ENCODE measurements at places on chromosomes 7 and 10.

DNA sequence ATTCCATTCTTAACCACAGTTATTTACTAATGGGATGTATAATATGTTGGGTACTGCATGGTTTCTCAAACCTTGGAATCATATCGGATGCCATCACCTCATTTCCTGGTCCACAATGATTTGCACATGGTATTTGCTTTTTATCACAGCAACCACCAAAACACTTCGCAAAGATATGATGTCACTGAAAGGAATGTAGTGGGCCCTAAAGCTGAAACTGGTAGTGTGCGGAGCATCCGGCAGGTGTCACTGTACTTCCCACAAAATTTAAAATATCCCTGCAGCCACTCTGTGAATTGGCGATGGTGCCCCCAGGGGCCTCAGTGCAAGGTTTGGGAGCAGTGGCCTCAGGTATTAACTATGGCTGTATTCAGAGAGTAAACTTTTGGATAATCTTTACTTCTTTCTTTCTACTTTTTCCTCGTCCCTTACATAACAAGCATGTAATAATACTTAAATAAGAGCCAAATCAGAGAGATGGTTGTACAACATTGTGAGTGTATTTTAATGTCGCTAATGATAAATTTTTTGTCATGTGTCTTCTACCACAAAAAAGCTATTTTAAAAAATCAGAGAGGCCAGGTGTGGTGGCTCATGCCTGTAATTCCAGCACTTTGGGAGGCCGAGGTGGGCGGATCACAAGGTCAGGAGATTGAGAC, 66.2 kb downstream of the FAM241B start:
- peak; percentile 91 for DNase-seq

DNA sequence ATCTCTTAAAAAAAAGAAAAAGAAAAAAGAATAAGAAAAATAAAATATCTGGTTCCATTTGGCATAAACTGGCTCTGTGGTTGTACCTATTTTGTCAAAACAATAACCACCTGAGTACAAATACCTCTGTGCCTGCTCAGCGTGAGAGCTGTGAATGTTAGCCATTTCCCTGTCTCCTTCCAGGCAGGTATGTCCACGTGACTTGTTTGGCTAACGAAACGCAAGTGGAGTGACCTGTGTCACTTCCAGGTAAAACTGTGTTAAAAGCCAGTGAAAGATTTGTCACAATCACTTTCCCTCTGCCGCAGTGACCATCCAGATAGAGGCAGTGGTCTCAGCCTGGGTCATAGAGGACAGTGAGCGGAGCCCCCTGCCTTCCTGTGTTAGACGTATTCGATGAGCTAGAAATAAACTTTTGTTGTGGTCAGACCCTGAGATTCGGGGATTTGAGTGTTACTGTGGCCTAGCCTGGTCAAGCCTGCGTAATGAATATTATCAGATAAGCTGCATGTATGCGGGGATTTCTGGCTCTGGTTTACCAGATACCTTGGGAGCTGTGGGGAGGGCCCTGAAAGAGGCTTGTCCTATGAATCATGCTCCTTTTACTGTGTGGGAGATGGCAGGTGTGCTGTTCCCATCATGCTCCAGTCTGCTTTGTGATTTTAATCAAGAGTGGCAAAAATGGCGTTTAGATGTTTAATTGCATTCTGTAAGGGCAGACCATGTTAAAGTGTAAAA, 3.8 kb downstream of the PTER start:
- no peak for DNase-seq

DNA sequence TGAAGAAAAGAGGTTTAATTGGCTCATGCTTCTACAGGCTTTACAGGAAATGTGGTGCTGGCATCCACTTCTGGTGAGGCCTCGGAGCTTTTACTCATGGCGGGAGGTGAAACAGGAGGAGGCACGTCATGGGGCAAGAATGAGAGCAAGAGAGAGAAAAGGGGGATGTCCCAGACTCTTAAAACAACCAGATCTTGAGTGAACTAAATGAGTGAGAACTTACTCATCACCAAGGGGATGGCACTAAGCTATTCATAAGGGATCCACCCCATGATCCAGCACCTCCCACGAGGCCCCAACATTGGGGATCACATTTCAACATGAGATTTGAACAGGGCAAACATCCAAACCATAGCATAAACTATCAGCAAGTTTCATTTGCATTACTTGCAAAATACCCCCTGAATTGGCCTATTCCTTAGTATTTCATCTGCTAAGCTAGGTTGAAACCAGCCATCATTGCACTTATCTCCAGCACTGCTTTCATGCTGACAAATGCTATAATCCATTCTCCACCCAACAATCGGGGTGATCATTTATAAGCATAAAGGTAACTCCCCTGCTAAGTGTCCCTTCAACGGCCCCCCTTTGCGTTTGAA, 179.0 kb downstream of the NOC3L start:
- DNase-seq, result peak; percentile 90

DNA sequence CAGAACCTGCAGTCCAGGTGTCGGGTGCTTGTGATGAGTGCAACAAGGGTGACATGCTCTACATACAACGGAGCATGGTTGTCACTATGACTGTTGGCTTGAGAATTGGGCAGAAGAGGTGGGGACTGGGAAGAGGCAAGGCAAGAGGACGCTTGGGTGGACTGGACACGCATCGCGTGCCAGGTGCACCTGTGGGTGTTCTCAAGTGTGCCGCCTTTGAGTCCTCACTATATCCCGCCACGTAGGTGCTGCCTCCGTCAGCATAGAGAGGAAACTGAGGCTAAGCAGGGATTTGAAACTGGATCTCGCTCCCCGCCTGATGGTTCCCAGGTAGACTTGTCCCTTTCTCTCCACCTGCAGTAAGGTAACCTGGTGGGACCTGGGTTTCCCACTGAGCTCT, 27.2 kb downstream of the CDH23 start:
- no peak for DNase-seq

- DNase-seq, result no peak
These were observed 14.2 kb upstream of the MTPN start for GRCh38 chr7:135991322-135991721.

DNA sequence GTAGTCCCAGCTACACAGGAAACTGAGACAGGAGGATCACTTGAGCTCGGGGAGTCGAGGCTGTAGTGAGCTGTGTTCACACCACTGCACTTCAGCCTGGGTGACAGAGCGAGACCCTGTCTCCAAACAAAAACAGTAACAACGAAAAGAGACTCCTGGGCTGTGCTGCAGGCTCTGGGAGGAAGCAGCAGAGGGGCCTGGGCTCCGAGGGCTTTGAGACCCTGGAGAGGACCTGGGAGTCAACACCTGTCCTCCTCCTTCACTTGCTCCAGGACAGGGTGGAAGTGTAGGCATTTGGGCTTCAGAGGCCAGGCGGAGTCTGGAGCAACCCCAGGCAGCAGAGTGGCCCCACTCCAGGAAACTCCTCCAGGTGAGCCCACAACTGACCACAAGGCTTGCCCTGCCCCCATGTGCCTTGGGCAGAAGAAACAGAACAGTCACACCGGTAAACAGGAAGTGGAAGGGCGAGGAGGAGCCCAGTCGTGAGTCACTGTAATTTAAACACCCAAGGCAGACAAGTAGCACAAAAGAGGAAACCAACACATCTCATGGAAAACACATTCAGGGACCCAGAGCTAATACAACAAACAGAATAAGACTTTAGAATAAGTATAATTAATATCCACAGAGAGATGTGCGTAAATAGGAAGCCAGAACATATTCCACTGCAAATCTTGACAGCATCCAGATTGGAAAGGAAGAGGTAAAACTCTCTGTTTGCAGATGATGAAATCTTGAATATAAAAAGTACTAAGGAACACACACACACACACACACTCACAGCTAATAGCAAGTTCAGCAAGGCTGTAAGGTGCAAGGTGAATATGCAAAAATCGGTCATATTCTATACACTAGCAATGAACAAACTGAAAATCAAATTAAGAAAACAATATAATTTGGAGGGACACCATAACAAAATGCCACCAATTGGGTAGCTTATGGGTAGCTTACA, 20.5 kb upstream of the RASGEF1A start:
- DNase-seq, result no peak

GRCh38 chr10:91689731-91690168, 56.9 kb upstream of the PPP1R3C start:
- peak; percentile 10 for DNase-seq

DNA sequence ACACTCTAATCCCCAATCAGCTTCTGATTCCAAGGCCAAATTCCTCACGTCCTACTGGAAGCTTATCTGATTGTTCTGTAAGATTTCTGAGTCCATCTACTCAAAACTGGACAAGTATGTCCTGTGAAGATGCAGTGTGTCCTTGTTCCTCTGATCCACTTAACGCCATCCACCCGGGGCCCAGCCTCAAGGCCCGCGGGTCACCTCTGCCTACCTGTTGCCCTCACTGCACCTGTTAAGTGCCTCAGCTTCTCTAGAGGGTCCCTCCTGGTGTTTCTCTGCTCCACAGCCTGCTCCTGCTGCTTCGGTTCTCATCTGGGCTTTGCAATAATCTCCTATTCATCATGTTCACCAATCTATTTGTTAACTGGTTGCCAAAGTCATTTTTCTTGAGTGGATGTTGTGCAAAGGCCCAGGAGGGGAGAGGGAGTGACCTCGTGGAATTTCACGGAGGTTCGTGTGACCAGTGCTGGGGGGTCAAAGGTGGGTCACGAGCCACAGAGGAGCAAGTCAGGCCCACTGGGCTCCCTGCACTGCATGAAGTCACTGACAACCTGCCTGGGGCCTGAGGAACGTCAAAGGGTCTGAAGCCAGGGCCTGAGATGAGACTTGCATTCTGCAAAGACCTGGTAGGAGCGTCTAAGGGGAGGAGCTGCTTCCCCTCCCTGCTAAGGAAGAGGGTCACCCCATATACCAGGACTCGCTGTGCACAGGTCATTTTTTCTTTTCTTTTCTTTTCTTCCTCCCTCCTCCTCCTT, 338.1 kb downstream of the WDR37 start:
- no peak for DNase-seq

GRCh38 chr7:146115851-146116520, 615 bp upstream of the CNTNAP2 start:
- no peak for DNase-seq

GRCh38 chr7:43118313-43118712, 5.9 kb downstream of the HECW1 start:
- DNase-seq, result no peak

DNA sequence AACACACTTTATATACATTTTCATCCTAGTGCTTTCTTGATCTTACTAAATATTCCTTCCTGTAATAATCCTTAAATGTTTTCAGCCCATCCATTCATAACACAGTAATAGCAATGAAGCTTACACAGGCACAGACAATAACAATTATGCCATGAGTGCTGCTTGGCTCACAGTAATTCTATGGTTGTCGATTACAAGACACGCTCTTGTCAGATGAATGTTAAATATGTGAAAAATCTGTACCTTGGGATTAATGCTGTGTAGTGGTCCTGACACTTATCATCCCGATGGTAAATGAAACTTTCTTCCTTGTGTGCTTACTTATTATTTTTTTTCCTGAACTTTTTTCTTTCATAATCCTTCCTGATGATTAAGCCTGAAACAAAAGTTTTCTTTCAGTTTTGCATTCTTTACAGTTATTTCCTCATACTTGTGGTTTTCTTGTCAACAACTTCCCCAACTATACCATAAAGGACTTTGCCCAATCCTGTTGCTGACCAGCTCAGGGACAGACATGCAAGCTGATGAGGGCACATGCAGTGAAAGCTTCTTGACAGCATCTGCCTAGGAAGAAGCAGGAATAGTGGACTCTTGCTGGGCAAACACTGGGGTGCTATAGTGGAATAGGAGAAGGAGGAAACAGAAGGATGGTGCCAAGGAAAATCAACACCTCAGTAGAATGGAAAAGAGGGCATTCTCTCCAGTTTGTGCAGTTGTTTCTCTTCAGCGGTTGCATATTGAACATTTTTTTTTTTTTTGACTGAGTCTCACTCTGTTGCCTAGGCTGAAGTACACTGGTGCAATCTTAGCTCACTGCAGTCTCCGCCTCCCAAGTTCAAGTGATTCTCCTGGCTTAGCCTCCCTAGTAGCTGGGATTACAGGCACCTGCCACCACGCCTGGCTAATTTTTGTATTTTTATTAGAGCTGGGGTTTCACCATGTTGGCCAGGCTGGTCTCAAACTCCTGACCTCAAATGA, 6.7 kb upstream of the MGAM2 start:
- DNase-seq, result no peak

DNA sequence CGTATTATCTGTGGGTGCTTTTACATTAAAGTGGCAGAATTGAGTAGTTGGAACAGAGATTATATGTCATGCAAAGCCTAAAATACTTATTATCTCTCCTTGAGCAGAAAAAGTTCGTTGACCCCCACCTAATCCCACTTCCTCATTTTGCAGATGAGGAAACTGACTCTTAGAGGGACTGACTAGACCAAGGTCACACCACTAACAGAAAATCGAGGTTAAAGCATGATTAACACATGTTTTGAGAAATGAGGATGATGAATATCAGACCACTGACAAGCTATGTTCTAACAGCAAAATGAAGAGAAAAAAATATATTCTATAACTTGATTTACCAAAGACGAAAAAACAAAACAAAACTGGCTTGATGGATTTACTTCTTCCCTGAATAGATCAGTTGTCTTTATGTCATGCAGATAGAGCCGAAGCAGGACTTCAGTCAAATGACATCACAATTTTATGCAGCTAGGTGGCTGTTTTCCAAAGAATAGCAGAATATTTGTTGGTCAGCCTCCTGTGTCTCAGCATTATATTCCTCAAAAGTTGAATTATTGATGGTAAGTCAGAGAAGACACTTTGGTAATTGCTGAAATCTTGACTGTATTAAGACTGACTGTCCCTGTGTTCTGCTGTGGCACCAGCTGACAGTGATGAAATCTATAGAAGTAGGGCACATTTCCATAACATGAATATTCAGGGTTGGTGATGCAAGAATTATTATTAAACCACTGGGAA, 24.2 kb upstream of the SMIM30 start:
- no peak for DNase-seq

DNA sequence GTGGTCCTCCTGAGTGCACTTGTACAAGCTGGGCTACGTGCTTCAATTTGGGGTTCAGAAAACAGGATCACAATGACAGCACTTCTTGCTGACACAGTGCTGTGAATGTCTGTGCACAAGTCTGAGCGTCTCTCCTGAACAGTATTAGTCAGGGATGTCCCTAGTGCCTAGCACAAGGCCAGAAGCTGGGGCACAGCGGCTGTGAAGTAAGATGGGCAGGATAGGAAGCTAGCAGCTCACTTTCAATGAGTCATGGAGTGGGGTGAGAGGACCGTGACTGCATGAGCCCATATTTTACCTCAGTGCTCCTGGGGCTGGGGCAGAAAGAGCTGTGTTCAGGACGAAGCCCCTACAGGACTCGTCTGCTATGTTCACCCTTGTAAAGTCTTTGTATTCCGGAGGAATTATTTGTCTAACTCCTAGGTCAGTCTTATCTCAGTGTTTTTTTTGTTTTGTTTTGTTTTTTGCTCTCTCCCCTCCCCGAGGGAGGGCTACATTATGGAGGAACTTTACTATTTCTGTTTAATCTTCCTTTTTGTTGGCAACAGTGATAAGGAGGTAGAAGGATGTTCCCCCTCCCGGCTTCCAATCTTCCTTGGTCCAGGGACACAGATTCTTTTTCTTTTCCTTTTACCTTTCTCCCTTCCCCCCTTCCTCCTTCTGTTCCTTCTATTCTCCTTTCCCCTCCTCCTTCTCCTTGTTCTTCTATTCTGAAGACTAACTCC, 2.8 kb upstream of the LRMDA start:
- DNase-seq, result no peak
